Bone marrow (tissue), 2 donors: ENCODE measurements at places on chromosomes 2 and 18.

- peak; percentile 29 for DNase-seq
Measured at GRCh38 chr2:37851428-37851827, 73.7 kb upstream of the RMDN2 start.

DNA sequence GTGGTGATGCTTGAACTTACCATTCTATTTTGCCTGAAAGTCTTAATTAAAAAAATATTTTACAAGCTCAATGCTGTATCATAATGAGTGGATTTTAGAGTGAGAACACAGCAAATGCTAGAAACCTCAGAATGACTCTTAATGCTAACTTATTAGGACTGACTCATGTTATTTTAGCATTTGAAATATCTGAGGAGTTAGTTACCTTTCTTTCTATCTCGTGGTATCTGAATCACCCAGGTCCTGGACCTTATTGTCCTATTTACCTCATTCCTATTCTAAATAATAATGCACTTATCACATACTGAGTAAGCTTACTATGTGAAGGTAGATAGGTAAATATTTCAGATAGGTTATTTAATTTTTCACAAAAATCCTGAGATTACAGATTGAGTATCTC lies 70.7 kb downstream of the SOS1 start:
- no peak for DNase-seq

DNA sequence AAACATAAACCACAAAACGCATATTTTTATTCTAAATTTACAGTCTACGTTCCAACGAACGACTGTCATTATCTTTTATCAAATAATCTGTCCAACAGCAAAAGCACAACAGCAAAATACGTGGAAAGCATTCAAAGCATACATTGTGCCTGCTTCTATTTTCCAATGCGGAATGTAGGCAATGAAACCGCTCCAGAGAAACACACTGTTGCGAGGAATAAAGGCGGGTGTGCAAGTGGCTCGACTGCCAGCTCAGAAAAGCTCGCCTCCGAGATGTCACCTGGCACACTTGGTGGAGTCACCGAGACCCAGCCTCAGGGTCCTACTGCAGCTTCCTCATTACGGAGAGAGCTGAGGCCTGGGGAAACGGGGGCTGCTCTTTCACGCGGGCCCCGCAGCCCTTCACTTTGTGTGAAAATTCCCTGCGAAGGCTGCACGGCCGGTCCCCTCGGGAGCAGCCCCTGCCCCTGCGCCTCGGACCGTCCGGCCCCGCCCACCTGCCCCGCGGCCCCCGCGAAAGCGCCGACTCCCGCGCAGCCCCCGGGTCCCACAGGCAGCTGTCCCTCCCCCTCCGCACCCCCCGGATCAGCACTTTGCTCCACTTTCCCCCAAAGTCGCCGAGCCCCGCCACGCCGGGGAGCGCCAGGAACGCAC lies 752 bp downstream of the MGAT4A start:
- DNase-seq = peak; percentile 19

GRCh38 chr2:170143045-170143717 lies 34.8 kb upstream of the MYO3B start:
- DNase-seq = no peak

- no peak for DNase-seq
Measured at GRCh38 chr2:72145289-72145657, 2.4 kb downstream of the CYP26B1 start.
